SK-N-MC (cell line): ENCODE measurements at places on chromosomes 4 and X.

- DNase-seq = no peak
Observed at GRCh38 chrX:112863850-112864249, 23.2 kb upstream of the AMOT start.

DNA sequence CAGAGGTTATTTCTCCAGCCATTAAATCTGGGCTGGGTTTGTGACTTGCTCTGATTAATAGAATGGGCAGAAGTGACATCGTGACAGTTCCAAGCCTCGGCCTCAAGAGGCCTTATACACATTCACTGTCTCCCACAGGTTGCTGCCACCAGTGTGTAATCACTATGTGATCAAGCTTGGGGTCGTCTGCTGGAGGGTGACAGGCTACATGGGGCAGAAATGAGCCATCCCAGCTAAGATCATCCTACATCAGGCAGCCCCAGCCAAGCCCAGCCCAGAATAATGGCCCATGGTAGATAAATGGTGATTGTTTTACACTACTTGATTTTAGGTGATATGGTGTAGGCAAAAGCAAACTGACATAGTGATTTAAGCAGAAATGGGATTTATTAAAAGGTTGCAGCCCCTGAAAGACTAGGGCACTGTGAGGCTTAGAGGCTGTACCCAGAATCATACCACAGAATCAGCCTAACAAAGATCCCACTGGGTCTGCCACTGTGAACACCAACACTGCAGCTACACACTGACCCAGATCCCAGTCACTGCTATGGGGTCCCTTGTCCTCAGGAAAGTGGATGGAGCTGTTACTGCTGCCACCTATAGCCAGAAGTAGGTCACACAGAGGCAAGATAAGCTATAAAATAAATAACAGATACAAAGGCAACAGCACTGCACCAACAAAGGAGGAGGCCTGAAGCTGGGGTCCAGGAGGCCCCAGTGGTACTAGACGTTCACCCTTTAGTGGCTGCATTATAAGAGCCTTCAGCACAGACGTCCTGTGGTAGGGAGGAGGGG, 159.6 kb upstream of the RBPJ start:
- DNase-seq = no peak

- no peak for DNase-seq
Observed at GRCh38 chrX:131617182-131617581, 73.3 kb downstream of the OR13H1 start.

- no peak for DNase-seq
Observed at GRCh38 chr4:26289401-26289800, 31.4 kb upstream of the RBPJ start.

- DNase-seq = no peak
Observed at GRCh38 chr4:185872747-185873380, 60.9 kb upstream of the SORBS2 start.

GRCh38 chr4:147597561-147597960, 19.6 kb upstream of the TMEM184C start:
- DNase-seq = no peak

GRCh38 chrX:8988446-8988845, 45.5 kb downstream of the FAM9B start:
- DNase-seq = no peak

DNA sequence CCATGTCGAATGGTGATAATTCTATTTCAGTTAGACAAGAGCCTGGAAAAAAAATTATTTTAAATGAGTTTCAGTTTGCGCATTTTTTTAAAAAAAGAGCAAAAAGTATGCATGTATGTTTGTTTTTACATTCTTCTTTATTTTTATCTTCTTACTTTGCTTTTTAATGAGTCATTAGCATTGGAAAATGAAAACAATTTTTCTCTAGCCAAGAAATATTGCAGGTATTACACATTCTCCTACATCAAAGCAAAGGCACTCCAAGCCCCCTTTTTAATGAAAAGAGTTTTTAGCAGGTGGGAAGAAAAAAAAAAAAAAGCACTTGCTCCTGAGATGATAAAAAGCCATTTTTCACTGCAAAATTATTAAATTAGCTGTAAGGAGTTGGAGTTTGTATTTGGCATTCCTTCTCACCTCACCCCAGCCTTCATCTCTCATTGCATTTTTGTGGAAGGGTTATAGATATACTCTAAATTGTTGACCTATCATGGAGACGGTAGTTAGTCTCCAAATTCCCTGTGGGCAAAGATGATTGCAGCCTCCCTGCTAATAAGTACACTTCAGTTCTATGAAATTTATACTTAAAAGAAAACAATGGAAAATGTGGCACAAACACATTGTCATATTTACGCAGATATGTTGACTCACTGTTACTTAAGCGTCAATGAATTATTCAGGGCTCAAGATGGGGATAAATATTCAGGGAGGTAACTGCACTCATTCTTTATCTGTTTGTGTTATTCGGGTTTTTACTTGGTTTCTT, 43.8 kb downstream of the PALLD start:
- DNase-seq = no peak

DNA sequence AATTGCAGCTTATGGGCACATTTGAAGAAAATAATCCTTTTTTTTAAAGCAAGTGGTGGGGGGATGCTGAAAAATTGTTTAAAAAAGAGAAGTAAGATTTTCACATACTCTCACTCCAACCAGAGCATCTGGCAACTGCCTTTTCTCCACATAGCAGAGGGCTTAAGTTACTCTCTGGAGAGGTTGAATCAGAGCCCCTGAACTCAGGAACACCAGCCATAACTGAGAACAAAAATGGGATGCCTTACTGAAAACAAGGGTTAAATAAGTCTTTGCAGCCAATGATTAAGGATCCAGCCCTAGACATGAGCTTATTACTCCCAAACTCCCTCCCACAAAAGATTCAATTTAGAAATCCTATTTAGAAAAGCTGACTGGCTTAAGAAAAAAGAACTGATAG, 27.5 kb downstream of the CASK start:
- DNase-seq = no peak

GRCh38 chrX:134623293-134624045, 34.8 kb downstream of the PLAC1 start:
- DNase-seq = no peak

GRCh38 chr4:29081234-29081955, 1638.8 kb upstream of the PCDH7 start:
- DNase-seq = no peak

DNA sequence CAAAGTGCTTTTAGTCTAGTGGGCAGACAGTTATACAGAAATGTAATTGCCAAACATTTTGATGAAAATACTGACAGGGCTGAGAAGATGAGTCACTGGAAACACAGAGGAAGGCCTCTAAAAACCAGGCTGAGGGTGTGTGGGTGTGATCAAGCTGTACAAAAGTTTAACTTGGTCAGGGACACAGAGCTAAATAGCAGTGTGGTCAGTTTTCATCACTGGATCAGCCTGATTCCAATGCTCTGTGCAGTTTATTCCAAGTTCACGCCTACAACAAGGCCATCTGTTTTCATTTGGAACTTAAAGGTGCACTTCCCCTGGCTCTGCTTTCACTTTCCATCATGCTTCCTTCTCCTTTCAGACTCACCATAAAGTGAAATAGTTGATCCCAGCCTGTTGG, 10.6 kb downstream of the CENPVL3 start:
- DNase-seq = no peak

GRCh38 chrX:50035126-50035525, 112.7 kb downstream of the CLCN5 start:
- no peak for DNase-seq

DNA sequence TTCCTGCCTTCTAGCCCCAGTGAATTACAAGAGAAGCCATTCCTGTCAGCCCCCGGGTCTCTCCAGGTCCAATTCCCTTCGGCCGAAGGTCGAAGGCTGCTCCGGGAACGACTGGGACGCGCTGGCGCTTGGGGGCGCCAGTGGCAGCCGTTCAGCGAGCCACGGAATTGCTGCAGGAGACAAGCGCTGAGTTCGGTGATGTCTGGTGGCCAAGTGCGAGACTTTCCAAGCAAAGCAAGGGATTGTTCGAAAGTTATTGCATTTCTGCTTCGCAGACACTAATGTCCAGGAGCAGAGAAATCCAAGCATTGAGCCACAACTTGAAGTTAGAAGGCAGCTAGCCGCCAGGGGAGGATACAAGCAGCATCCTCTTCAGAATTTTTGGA, 1.1 kb upstream of the DKK2 start:
- DNase-seq = no peak

- DNase-seq = no peak
Observed at GRCh38 chr4:183675625-183676024, 16.5 kb downstream of the TRAPPC11 start.

DNA sequence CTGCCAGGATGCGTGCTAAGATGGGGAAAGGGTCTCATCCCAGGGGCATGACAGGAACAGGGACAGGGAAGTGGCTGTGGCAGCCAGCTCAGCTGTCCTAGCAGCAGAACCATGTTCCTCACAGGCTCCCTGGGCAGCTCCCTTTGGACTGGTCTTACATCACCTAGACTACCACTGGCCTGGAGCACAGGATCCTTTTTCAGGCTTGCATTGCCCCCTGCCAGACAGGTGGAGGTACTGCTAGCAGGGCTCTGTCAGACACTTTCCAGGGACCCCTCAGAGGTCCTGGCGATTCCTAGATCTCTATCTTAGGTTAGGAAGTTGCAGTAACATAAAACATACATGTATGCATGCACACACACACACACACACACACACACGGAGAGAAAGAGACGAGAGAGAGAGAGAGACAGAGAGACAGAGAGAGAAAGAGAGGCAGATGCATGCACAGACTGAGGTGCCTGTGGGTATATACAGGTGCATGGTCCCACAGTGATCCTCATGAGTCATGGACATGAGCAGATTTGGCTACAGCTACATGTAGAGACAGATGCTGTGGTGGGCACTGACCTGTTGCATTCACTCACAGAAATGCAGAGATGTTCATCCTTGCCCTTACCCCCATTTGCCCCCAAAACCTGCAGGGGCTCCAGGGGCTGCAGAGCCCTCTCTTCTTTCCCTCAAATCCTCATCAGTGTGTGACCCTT, 63.6 kb downstream of the STARD8 start:
- DNase-seq = no peak

DNA sequence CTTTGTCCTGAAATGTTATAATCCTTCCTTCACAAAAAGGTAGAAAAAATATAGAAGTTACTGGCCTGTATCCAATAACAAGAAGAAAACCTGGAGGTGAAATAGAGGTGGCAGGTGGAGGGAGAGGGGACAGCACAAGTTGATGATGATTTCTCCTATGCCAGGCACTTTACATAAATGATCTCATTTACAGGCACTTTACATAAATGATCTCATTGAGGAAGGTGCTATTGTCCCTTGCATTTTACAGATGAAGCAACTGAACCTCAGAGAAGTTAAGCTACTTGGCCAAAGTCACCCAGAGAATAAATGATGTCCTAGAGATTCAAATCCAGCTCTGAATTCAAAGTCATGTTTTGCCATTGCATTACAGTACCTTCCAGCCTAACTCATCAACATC, 7.1 kb upstream of the OPHN1 start:
- DNase-seq = no peak

- no peak for DNase-seq
Observed at GRCh38 chr4:77126809-77127208, 30.2 kb upstream of the CCNG2 start.

GRCh38 chr4:123936621-123937043, 540.0 kb downstream of the SPRY1 start:
- peak; percentile 8 for DNase-seq

DNA sequence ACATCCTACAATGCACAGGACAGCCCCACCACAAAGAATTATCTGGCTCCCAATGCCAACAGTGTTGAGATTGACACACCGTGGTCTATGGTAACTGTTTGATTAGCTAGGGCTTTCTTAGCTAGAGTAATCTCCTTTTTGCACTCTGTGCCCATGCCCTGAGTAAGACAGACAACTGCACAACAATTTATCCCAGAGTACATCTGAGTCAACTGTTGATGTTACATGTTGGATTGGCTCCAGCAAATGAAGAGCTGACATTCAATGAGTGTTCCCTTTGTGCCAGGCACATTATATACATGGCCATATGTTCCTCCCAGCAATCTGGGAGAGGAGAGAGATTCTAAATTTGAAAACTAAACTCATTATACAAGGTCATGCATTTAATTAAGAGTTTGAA, 3.9 kb upstream of the FAM9C start:
- DNase-seq = no peak

DNA sequence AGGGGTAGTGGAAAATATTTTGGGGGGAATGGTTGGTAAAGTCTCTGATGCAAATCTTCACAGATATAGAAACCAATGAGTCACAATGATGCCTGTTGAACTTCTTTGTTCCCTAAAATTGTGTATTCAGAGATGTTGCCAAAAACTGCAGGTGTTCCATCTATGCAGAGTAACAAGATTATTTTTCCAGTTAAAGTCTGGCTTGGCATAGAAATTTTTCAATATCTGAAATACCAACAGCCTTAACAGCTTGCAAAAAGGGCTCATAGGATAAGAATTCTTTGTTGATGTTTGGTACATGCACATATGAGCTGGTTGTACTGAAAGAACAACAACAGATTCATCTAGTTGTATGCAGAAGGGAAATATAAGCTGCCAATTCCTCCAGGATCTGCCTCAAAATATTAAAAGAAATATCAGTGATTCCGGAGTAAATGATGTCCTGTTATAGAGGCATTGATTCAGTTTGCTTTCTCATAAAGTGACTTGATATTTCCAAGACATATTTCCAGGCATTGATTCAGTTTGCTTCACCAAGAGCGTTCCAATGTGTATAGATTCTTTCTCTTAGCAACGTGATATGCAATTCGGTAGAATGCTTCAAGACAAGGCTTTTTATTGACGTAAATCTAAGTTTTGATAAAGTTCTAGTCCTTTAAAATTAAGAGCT, 564.4 kb downstream of the TMA16 start:
- no peak for DNase-seq

- DNase-seq = no peak
Observed at GRCh38 chr4:114495471-114495928, 103.1 kb upstream of the UGT8 start.

DNA sequence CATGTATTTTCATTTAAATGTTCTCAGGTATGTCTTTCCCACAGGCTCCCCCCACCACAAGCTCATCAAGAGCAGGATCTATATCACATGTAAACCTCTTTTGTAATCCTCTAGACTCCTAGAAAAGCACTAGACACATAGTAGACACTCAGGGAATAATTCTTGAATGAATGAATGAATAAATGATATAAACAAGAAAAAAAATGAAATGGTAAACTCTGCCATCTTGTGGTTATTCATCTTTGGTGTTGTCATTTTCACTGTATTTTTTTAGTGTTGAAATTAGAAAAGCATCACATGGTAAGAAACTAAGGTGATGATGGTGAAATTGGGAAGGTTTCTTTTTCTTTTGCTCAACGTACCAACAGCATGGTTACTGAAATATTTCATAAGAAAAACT, 34.2 kb upstream of the C1GALT1C1 start:
- DNase-seq = no peak

DNA sequence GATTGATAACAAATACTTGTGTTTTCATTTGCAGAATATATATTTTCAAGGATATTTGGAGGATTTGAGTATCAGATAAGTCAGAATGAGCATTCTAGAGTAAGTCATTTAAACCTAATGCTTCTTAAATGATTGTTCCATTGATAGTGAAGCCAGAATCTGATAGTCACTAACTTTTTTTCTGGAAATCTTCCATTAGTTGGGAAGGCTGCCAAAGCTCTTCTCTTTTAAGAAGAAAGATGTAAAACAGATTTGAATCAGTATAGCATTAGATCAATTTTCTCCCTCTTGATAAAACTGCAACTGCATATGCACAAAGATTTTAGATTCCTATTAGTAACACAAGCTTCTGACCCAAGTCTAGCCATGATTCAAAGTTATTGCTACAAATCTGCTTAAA, 256.7 kb downstream of the SPOCK3 start:
- DNase-seq = no peak

GRCh38 chr4:54496412-54496811, 161.3 kb upstream of the KIT start:
- DNase-seq = no peak

GRCh38 chrX:40006106-40007017, 91.4 kb downstream of the BCOR start:
- DNase-seq = no peak

GRCh38 chr4:96406742-96407141, 566.8 kb downstream of the PDHA2 start:
- no peak for DNase-seq
